Peyer's patch (tissue), 4 donors: ENCODE measurements at places on chromosomes 12 and 14. TPM values are rescaled to one million over a fixed set of nuclear protein-coding genes. Genes with fewer than 3 reads are reported as not detected.

GRCh38 chr12:95959107-95959506 is 16.0 kb downstream of the AMDHD1 start:
- no peak overlapping the region for H3K27ac ChIP-seq
- no peak overlapping the region for H3K4me3 ChIP-seq
- H3K4me1 ChIP-seq = no peaks in the 10 kb centered on the region
- DNase-seq = no peak
- H3K27me3 ChIP-seq = no peaks in the 10 kb centered on the region

DNA sequence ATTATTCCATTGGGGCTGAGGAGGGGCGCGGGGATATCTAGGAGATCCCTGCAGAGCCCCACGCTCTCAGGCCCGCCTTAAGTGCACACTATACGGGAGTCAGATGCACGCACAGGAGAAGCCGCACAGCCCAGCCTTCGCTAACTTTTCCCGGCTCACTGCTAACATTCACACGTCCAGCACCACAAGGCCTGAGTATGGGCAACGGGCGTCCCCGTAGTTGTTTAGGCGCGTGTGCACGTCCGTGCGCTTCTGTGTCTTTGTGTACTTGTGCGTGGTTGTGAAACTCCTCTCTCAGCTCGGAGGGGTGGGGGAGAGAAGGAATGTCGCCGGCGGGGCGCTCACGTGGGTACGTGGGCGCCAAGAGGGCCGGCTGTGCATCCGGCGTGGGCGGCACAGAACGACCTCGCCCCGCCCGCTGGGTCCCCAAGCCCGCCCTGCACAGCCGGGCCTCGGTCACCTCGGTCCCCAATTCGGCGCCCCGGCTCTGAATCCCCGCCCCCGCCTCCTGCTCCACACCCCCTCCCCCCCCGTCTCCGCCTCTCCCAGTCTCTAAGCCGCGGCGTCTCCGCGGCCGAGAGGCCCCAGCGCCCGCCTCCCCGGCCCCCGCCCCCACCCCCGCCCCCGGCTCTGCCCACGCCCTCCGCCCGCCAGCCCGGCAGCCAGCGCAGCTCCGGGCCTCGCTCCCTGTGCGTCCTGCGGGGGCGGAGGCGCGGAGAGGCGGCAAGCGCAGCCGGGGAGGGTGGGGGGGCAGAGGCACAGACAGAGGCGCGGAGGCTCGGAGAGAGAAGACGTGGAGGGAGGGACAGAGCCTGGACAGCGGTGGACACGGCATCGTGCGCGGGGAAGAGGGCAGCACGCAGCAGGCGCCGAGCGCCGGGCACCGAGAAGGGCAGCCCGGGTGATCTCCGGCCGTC is at the start of gene NAB2:
TSS of gene NAB2 (plus strand) at position 761 of the 917 bp plus-strand sequence. CDS start 158 bp downstream, outside the sequence.
- H3K27me3 ChIP-seq = no peaks in the 10 kb centered on the region
- peak within 1 kb of the TSS; percentile 95 for H3K4me3 ChIP-seq
- H3K27ac ChIP-seq = peak within 1 kb of the TSS; percentile 99
- H3K36me3 ChIP-seq = peaks cover 17% of the 10 kb centered on the region
- H3K4me1 ChIP-seq = no peaks in the 10 kb centered on the region

DNA sequence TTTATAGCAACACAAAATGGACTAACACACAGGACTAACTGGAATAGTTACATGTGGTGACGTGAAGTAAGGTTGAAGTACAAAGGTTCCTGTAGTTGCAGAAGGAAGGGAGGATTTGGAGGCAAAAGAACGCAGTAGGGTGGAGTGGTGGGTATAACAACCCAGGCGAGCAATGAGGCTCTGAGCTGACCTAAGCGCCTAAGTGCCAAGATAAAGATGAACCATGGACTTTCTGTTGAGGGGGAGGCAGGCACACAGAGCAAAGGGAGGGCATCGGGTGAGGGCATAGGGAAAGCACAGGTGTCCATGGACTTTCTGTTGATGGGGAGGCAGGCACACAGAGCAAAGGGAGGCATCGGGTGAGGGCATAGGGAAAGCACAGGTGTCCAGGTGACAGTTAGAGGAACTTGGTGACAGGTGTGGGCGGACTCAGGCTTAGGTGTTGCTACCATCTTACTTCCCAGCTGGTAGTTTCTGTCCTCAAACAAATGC is 15.2 kb downstream of the SCNN1A start:
- H3K4me3 ChIP-seq = no peak overlapping the region
- no peaks in the 10 kb centered on the region for H3K36me3 ChIP-seq
- no peaks in the 10 kb centered on the region for H3K27me3 ChIP-seq
- H3K4me1 ChIP-seq = peaks cover 5% of the 10 kb centered on the region
- peak; percentile 85 for DNase-seq

DNA sequence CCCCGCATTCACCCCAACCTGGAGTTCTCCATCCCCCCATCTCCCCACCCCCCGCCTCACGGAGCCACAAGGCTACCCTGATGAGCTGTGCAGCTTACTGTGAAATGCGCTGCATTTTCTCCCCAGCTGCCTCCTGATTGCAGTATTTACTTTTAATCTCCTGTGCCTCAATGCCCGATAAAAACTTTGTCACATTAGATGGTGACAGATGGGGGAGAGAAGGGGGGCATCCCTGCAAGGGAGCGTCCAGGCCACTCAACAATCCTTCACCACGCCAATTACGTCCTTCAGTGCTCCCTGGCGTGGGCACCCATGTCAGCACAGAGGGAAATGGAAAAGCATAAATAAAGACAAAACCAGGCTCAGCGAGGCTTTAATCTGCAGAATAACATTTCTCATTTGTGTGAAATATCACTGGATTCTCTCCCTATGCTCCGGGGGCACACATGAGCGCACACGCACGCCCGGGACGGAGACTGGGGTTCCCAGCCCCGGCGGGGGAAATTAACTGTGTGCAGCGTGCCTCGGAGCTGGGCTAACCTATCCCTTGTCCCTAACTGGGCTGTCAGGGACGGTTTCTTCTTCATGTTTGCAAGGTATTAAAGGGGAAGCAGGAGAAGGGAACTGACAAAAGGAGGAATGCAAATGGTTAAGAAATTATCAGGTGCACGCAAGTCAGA is 186.7 kb upstream of the VASH1 start:
- H3K4me3 ChIP-seq = no peak overlapping the region
- DNase-seq = no peak
- H3K4me1 ChIP-seq = no peaks in the 10 kb centered on the region
- no peaks in the 10 kb centered on the region for H3K27me3 ChIP-seq
- H3K27ac ChIP-seq = no peak overlapping the region
- H3K36me3 ChIP-seq = no peaks in the 10 kb centered on the region

DNA sequence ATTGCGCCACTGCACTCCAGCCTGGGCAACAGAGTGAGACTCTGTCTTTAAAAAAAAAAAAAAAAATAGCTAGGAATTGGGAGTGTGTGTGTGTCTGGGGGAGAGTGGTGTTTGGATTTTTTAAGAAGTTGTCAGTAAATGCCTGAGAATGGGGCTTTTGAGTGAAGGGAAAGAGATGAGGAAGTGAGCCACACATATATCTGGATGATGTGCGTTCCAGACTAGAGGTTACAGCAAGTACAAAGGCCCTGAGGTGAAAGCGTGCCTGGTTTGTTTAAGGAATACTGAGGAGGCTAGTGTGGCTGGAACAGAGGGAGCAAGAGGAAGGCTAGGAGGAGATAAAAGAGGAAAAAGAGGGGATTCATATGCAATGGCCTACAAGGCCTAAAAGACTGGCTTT is 70.0 kb downstream of the PAPLN start:
- peaks cover 10% of the 10 kb centered on the region for H3K4me1 ChIP-seq
- no peaks in the 10 kb centered on the region for H3K27me3 ChIP-seq
- H3K4me3 ChIP-seq = no peak overlapping the region
- DNase-seq = no peak
- H3K36me3 ChIP-seq = no peaks in the 10 kb centered on the region
- no peak overlapping the region for H3K27ac ChIP-seq

PRPF39 gene
- total RNA-seq = 67.1 TPM
